CD14-positive monocyte (primary cell): ENCODE measurements at places on chromosomes 5 and 9. TPM values are rescaled to one million over a fixed set of nuclear protein-coding genes. Genes with fewer than 3 reads are reported as not detected.

Gene HAND1
- polyA plus RNA-seq = not detected

Gene CD274
- not detected for polyA plus RNA-seq

Gene GAPVD1
- 49.2 TPM for polyA plus RNA-seq

Gene FBP2
- polyA plus RNA-seq = not detected

Gene SPARC
- 2.3 and 3.0 TPM in 2 replicates for polyA plus RNA-seq

Gene MAP3K1
- polyA plus RNA-seq = 45.6 TPM

Gene LEAP2
- polyA plus RNA-seq = 0.57 and 2.3 TPM in 2 replicates

Gene ARPC5L
- polyA plus RNA-seq = 16.0 TPM

Gene CCDC192
- not detected for polyA plus RNA-seq

Gene OR1J2
- not detected in 2 replicates for polyA plus RNA-seq

Gene ATOSB
- 80.1 and 96.8 TPM in 2 replicates for polyA plus RNA-seq

Gene SPINK13
- polyA plus RNA-seq = not detected

Gene TYRP1
- not detected in 2 replicates for polyA plus RNA-seq

Gene IL9
- polyA plus RNA-seq = not detected

Gene C9orf43
- polyA plus RNA-seq = not detected

Gene NMUR2
- polyA plus RNA-seq = not detected

Gene ADCY2
- not detected for polyA plus RNA-seq

Gene PAEP
- not detected for polyA plus RNA-seq

Gene TMC1
- polyA plus RNA-seq = 0.55 TPM

Gene RFESD
- polyA plus RNA-seq = 1.4 TPM

Gene PRR7
- polyA plus RNA-seq = 17.4 and 33.9 TPM in 2 replicates

Gene NTNG2
- 10.0 and 24.6 TPM in 2 replicates for polyA plus RNA-seq

Gene F2RL2
- polyA plus RNA-seq = not detected

Gene DOK3
- 62.8 TPM for polyA plus RNA-seq

Gene SOX30
- 0.03 TPM in 1 of 2 replicates, not detected in the other for polyA plus RNA-seq

Gene MYMK
- not detected for polyA plus RNA-seq

Gene PIP5KL1
- 0.31 TPM for polyA plus RNA-seq

Gene LIFR
- polyA plus RNA-seq = not detected

Gene KIF4B
- 0.01 TPM in 1 of 2 replicates, not detected in the other for polyA plus RNA-seq

Gene ANXA6
- 124 TPM for polyA plus RNA-seq

Gene SYNPO
- 0.04 TPM in 1 of 2 replicates, not detected in the other for polyA plus RNA-seq

Gene BTNL9
- polyA plus RNA-seq = not detected

Gene CACFD1
- 6.7 and 6.8 TPM in 2 replicates for polyA plus RNA-seq

Gene GPRIN1
- 0.05 TPM for polyA plus RNA-seq
